PC-3 (cell line): ENCODE measurements at places on chromosomes 16 and 17. TPM values are rescaled to one million over a fixed set of nuclear protein-coding genes. Genes with fewer than 3 reads are reported as not detected.
A peak's percentile ranks its signal among the peaks of the same experiment; 100 is the strongest.

DNA sequence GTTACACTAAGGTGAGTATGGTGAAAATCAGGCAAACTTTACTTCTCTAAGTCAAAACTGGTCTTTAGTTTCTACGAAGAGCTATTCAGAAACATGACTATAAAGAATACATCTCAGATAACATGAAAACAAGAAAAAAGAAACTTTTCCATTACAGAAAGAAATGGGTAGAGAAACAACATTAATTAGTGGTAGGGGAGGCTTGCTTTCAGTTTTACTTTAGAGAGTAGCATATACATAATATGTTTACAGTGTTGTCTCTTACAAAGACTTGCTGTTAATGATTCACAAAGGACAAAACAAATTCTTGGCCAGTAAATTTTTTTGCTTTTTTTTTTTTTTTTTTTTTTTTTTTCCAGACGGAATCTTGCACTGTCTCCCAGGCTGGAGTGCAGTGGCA lies 34.2 kb downstream of the CRLF3 start:
- DNase-seq = no peak
- peaks cover 6% of the 10 kb centered on the region; the same call in 1 of the 2 replicates for H3K36me3 ChIP-seq

Gene SPATA32
- not detected in 2 replicates for total RNA-seq

DNA sequence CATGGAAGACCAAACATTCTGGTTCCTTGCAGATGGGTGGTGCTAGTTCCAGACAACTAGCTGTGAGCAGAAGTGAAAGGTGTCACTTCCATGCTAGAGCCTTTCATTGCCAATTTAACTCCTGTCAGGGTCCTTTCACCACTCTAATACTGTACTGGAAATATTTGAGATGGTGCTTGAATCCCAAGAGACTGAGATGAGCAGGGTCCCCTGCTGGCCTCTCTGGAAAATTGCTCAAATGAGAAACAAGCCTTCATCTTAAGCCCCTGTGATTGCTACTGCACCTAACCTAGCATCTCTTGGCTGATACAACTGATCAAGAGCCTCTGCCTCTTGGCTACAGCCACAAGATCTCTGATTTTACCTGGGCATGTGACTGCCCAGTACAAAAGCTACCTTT lies 7.4 kb upstream of the VAC14 start:
- no peaks in the 10 kb centered on the region for H3K36me3 ChIP-seq
- no peaks in the 10 kb centered on the region for H3K27me3 ChIP-seq
- H3K4me1 ChIP-seq = no peaks in the 10 kb centered on the region
- no peak overlapping the region for H3K4me3 ChIP-seq
- DNase-seq = peak; percentile 2

DNA sequence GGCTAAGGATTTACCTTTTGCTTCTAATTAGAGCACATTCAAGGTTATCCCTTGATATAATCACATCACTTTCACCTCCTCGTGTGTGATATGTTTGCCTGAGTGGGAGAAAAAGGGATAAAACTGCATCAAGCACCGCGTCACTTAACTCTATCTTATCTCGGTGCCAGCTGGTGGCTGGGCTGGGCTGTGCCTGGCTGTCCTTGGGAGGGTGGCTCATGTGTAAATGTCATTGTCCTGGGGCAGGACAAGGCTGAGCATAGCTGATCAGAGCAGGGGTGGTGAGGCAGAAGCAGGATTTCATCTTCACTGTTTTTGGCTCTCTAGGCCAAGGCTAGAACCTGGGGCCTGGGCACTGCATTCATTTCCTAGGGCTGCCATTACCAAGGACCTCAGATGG lies 105.3 kb downstream of the RAP1GAP2 start:
- H3K4me1 ChIP-seq = no peaks in the 10 kb centered on the region
- H3K36me3 ChIP-seq = no peaks in the 10 kb centered on the region; the same call in 1 of the 2 replicates
- no peaks in the 10 kb centered on the region for H3K27me3 ChIP-seq
- no peak overlapping the region for H3K27ac ChIP-seq

Gene MYH11
- not detected in 2 replicates for total RNA-seq

DNA sequence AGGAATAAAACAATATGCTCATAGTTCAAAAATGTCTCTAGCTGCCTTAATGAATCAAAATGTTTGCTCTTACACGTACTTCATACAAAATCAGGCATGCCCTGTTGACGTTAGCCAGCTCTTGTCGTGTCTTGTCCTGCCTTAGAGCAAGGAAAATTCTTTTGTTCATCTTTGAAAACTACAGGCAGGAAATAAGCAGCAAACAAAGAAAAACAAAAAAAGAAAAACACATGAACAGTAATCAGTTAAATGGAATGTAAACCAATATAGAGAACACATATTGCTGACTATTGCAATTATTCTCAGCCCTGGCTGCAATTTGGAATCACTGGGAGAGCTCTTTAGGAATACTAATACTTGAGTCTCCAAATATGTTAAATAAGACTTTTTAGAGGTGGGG lies 1.7 kb downstream of the CAPNS2 start:
- no peaks in the 10 kb centered on the region for H3K4me1 ChIP-seq
- H3K27ac ChIP-seq = no peak overlapping the region
- DNase-seq = no peak
- no peak overlapping the region for H3K4me3 ChIP-seq
- H3K27me3 ChIP-seq = no peaks in the 10 kb centered on the region

Gene MVP
- 27.3 and 36.1 TPM in 2 replicates for total RNA-seq

DNA sequence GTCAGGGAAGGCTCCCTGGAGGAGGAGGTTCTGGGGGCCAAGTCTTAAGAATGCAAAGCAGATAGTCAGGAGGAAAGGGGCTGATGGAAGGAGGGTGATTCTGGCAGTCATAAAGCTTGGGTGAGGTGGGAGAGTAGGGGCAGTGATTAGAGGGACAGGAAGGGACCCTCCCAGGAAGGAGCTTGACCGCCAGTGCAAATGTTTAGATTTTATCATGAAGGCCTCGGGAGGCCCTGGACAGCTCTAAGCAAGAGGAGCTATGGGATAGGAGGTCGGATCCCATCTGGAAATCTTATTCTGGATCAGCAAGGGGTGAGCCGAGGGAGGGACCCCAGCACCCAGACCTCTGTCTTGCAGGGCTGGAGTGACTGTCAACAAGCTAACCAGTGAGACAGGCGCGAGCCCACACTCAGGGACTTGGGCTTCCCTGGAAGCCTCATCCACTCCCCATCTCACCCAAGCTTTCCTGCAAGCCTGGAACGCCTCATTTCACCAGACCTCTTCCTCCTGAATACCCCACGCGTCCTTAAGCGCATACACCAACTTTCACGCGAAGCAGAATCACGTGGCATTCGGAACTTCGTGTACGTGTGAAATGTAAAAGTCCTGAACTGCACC lies 52.0 kb upstream of the CBX4 start:
- H3K27me3 ChIP-seq = peaks cover 7% of the 10 kb centered on the region; the same call in 1 of the 2 replicates
- peaks cover 4% of the 10 kb centered on the region; the same call in 1 of the 2 replicates for H3K4me1 ChIP-seq
- no peaks in the 10 kb centered on the region for H3K36me3 ChIP-seq
- H3K27ac ChIP-seq = no peak overlapping the region
- DNase-seq = no peak
- H3K4me3 ChIP-seq = no peak overlapping the region

Gene EPN3
- total RNA-seq = 20.5 and 30.1 TPM in 2 replicates

DNA sequence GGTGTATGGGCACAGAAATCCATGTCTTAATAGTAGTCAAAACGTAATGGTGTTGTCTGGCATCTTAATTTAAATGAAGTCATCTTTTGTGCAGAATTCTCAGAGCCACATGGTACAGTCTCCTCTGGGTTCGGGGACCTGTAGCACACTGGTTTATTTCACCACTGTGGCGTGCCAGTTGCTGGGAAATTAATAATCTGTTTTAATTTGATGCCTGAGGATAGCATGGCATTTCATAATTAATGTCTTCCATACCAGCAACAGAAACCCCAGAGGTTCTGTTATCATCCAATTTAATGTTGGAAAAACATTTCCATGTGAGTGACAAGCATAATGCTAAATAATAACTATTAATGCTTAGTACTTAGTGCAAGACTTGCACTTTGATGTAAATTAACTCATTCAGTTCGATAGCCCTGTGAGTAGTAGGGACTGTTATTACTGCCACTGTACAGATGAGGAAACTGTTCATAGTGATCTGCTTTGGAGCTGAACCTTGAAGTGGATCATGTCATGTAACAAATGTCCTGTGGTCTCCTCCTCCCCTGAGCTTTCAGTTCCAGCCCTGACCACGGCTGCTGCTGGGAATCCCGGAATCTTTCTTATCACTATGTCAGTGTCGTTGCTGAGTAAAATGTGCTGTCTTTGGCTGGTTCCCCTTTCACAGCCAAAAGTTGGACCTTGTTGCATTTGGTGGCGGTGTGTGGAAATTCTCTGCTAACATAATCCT lies 51.2 kb downstream of the SNX29 start:
- peak overlapping the region; percentile 83 for H3K27ac ChIP-seq
- peaks cover 37% of the 10 kb centered on the region for H3K4me1 ChIP-seq
- no peaks in the 10 kb centered on the region for H3K36me3 ChIP-seq
- no peaks in the 10 kb centered on the region for H3K27me3 ChIP-seq
- peak overlapping the region; percentile 63 for H3K4me3 ChIP-seq
- no peak for DNase-seq

DNA sequence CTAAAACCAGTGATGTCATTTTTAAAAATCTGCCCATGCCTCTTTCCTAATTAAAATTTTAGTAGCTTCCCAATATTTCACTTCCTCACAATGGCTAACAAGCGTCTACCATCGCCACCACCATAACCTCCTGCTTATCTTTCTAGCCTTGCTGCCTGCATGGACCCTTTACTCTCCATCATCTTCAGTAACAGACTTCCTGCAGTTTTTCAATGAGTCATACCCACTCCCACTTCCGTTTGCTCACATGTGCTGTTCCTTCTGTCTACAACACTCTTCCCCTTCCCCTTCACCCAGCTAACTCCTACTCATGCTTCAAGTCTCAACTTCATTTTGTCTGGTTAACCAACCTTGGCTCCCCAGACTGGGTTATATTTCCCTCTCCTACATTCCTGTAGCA lies 12.8 kb upstream of the SKAP1 start:
- peak; percentile 38 for DNase-seq
- H3K36me3 ChIP-seq = no peaks in the 10 kb centered on the region
- no peaks in the 10 kb centered on the region for H3K27me3 ChIP-seq

DNA sequence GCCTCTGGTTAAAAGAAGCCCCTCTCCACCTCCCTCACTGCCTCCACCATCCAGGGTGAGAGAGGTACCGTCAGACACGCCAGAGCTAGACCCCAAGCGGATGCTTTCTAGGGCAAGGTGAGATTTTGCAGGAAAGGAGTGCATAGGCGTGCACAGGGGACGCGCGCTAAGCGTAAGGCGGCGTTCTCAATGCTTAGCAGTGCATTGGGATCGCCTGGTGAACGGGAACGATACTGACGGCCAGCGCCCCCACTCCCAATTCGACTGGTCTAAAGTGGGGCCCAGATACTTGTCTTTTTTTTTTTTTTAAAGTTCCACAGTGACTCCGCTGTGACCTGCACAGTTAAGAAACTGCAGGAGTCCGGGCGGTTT lies 57.9 kb upstream of the CREBBP start:
- peak overlapping the region; percentile 67 for H3K4me3 ChIP-seq
- no peaks in the 10 kb centered on the region for H3K36me3 ChIP-seq
- H3K4me1 ChIP-seq = no peaks in the 10 kb centered on the region

Gene KRT39
- total RNA-seq = not detected in 2 replicates

DNA sequence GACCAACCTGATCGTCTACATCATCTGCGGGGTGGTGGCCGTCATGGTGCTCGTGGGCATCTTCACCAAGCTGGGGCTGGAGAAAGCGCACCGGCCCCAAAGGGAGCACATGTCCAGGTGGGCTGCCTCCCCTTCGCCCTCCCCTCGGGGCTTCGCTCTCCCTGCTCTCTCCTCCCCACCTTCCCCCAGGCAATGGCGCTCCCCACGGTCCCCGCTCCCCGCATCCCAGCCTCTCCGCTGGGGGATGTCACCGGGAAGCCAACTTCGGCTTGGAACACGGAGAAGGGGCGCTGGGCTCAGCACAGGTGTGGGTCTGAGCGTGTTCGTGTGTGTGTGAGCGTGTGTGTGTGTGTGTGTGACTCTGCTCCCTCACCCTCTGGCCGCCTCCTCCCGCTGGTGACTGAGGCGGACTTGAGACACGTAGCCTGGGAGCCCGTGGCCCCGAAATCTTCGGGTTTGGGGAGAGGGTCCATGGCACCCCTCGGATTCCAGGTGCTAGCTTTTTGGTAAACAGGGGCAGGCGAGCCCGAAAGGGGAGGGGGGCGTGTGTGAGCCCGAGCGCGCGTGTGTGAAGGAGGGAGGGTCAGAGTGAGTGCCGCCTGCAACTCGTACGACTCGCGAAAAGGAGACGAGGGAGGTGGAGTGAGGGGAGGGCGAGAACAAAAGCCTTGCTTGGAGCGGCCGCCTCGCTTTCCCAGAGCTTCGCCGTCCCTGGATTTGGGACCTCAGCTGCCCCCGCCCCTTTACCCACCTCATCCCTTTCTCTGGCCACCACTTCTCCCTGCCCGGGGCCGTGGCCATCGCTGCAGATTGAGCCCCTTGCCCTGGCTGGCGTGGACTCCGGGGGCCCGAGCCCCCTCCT lies 1.3 kb downstream of the SHISA9 start:
- H3K27ac ChIP-seq = no peak overlapping the region
- peaks cover 35% of the 10 kb centered on the region for H3K27me3 ChIP-seq
- H3K36me3 ChIP-seq = no peaks in the 10 kb centered on the region
- H3K4me1 ChIP-seq = peaks cover 10% of the 10 kb centered on the region

Gene CD300A
- total RNA-seq = not detected in 2 replicates
